ENCODE measurements at places on chromosomes 5 and 9.
A peak's percentile ranks its signal among the peaks of the same experiment; 100 is the strongest.

DNA sequence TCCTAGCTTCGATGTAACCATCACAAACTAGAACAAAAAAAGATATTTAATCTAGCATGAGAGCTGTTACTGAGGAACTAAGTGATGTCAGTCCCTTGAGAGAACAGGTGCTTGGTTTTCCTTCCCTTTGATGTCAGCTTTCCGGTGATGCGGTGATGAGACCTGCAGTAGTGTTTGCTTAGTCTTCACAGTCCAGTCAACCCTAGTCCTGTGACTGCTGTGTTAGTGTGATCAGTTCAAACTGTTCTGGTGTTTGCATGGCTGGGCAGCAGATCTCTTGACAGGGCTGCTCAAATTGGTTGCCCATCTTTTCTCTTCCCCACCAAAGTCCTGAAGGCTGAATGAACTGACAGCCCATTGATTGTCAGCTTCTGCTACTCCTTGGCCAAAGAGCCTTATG lies 608.6 kb upstream of the DAB2 start:
- no peak for DNase-seq

GRCh38 chr5:176550275-176550831 lies 1.2 kb downstream of the CDHR2 start:
- DNase-seq = peak; percentile 21

GRCh38 chr5:141420855-141421488 lies at the start of gene PCDHGA11:
TSS of gene PCDHGA11 (plus strand) at chr5:141421051. CDS start at chr5:141421228, 177 bp downstream.
- DNase-seq = peak; percentile 66

GRCh38 chr5:127404190-127404589 lies 113.2 kb upstream of the PRRC1 start:
- DNase-seq = no peak

- no peak for DNase-seq
These were observed 139.1 kb upstream of the MYO10 start for GRCh38 chr5:17075236-17075635.

- no peak for DNase-seq
These were observed 223.0 kb upstream of the MPDZ start for GRCh38 chr9:13502484-13502883.

GRCh38 chr9:113461943-113462342 lies 1.6 kb upstream of the RGS3 start:
- DNase-seq = no peak

GRCh38 chr9:16729651-16730050 lies 140.8 kb downstream of the BNC2 start:
- no peak for DNase-seq

- DNase-seq = no peak
These were observed 473.0 kb downstream of the RAB3C start for GRCh38 chr5:59055745-59056448.

DNA sequence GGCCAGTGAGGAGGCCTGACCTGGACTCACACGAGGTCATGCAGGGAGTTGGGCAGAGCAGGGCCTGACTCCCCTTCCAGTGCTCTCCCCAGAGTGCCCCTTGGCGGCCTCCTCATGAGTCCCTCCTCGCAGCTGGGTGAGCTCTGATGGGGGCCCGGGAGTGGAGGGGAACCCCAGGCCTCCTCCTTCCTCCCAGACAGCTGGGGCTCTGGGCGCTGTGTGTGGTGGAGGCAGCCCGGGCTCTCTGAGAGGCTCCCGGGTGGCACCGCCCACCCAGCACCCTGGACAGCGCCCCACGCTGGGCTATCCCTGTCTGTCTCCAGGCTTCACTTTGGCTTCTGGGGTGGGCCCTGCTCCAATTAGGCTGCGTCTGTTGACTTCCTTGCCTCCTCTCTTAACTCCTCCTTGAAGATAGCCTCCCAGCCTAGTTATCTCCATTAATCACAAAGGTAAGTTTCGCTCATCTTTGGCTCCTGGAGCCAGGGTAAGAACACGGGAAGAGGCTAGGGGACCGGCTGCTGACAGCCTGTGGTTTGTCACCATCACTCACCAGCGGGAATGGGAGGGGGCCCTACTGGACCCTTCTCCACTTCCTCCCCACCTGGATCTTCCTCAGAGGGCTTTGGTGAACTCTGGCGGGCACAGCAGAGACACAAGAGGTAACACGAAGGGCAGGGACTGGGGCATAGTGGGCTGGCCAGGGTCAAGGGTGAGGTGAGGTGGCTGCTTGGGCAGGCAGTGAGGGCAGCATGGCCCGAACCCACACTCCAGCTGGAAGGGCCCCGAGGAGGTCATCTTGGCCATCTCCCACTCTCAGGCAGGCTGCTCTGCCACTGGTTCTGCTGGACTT lies 13.1 kb downstream of the PSD2 start:
- peak; percentile 39 for DNase-seq

DNA sequence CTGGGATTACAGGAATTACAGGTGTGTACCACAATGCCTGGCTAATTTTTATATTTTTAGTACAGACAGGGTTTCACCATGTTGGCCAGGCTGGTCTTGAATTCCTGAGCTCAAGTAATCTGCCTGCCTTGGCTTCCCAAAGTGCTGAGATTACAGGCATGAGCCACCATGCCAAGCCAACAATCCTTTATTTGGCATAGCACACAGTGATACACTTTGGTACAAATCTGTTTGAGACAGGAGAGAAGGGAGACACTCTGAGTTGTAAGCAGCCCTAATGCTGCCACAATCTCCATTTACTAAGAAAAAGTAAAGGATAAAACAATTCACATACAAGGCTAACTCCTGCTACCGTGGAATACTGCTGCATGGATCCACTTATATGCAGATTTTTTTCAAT lies 177.8 kb downstream of the RAPGEF6 start:
- no peak for DNase-seq

DNA sequence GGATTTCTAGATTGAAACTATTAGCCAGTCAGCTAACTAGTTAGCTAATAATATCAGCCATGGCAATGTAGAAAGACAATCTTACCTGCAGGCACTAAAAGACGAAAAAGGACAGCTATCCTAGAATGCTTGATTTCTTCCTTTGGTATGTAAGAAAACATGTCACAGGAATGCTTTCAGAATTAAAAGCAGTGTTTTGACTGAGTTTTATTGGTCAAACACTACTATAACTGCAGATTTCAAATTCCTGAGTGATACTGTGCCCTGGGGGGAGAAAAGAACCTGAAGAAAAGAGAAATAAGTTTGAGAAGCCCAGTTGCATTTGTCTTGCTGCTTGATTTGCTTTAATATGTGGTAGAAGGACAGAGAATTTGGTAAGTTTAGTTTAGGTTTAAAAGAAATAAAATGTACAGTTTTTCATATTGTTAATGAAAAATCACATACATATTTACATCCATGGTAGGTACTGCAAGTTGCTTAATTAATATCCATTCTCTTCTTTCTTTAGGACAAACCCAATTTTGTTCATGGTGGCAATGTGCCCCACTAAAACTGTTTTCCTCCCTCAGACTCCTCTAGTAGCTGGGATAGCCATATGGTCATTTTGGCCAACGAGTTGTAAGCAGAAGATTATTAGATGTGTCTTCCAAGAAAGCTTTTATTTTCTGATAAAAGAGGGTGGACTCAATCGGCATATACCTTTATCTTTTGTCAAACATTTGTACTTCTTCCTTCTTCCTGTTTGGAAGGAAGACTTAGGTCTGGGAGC lies 4.3 kb upstream of the FAM169A start:
- DNase-seq = no peak

- no peak for DNase-seq
These were observed 553.1 kb downstream of the ZNF608 start for GRCh38 chr5:124193371-124193789.

DNA sequence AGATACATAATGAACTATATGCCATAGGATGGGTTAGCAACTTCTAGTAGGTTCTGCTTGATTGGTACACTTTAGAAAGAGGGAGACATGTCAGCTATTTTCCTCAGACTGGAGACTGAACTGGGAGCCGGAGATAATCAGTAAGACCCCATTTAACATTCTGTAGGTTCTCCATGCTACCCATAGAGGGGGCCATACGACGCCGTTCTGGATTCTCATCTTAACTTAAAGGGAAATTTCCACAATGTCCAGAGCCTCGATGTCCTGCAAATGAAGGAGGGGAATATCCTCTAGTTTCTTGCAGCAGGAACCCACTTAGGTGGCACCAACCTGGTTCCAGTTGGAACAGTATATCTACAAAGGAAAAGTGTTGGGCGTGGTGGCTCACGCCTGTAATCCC lies 22.3 kb upstream of the NPM1 start:
- no peak for DNase-seq

GRCh38 chr9:121929893-121930875 lies 162.9 kb downstream of the TTLL11 start:
- DNase-seq = no peak

DNA sequence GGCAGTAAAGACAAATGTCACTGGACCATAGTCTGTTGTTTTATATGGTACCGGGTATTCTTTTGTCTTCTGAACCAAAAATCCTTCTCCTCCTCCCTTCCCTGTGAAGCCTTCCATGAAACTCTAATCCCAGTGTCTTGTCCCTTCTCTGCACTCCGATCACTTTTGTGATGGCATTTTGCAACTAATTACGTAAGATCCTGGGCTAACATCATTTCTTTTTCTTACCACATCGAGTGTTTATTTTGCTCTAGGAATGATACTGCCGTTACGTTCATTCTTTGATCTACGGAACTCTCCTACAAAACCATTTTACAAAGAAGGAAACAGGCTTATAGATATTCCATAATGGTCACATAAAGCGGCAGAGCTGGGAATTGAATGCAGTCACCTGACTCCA lies 33.7 kb downstream of the SNX18 start:
- no peak for DNase-seq

DNA sequence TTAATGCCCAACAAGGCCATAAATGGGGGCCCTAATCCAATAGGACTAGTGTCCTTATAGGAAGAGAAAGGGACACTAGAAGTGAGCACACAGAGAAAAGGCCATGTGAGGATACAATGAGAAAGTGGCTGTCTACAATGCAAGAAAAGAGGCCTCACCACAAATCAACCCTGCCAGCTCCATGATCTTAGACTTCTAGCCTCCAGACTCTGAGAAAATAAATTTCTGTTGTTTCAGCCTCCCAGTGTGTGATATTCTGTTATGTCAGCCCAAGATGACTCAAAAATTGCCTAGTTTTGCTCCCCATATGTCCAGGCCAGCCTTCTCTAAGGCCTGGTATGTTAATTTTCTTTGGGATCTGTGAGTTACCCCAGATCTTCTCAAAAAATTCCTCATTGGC lies 32.3 kb upstream of the HTR4 start:
- no peak for DNase-seq
